Stimulated activated CD4-positive, alpha-beta T cell treated with anti-CD3 and anti-CD28 coated beads, Interleukin-1b, Interleukin-23, amount 100 ng/mL, for 48 hours (primary cell): ENCODE measurements at places on chromosomes 11 and 22.
A peak's percentile ranks its signal among the peaks of the same experiment; 100 is the strongest.

DNA sequence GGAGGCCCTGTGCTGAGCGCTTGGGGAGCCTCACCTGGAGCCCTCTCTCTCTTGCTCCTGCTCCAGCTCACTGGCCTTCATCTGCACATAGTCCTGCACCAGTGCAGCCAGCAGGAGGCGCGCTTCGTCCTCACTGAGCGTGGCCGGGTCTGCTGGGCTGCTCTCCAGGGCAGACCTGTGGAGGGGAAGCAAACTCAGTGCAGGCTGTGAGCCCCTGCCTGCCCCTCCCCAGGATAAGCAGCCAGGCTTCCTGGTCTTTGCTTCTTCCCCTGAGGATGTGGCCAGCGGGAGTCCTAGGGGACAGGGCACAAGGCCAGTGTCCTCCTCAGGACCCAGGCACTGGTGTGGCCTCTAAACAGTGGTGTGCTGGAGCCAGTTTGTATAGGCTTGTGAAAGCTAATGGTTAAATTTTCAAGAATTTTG is 2.2 kb downstream of the CALCA start:
- DNase-seq: peak; percentile 73

- peak; percentile 28 for DNase-seq
These were observed 87.8 kb downstream of the CACNA1I start for GRCh38 chr22:39658367-39658766.

DNA sequence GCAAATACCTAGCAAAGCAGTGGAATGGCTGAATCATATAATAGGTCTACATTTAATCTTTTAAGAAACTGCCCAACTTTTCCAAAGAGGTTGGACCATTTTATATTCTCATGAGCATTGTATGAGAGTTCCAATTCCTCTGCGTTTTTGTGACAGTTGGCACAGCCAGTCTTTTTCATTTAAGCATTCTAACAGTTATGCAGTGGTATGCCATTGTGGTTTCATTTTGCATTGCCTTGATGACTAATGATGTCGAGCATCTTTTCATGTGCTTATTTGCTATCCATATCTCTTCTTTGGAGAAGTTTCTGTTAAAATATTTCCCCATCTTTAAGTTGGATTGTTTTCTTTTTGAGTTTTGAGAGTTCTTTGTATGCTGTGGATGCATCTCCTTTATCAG is 38.7 kb downstream of the EIF3F start:
- no peak for DNase-seq

DNA sequence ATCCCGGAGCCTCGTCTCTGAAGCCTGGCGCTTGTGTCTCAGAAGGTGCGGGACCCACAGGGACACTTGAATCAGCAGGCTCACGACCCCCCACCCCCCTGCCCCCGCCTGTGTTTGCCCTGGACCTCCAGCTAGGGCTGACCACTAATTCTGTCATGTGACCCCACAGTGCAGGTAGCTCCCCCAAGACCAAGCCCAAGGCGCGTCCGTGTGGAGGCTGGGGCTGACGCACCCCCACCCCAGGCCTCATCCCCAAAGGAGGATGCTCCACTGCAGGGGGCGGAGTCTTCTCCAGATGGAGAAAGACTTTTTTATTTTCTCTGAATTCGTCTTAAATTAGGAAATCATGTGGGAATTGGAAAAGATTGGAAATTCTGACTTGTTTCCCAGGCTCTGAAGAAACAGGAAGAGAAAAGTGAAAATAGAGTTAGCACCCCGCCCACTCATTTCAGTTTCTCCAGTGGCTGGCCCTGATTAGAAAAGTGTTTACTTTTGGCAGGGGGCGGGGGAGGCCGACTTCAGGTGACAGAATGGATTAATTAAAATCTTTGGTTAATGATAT is 1.0 kb upstream of the RELA start:
- DNase-seq: peak; percentile 56
